OCI-M1 (cell line): ENCODE measurements at places on chromosomes 4 and X.

- DNase-seq: no peak
These were observed 41.7 kb upstream of the H2AZ1 start for GRCh38 chr4:99991741-99992140.

GRCh38 chr4:66404141-66404540, 733.9 kb upstream of the EPHA5 start:
- DNase-seq: no peak

DNA sequence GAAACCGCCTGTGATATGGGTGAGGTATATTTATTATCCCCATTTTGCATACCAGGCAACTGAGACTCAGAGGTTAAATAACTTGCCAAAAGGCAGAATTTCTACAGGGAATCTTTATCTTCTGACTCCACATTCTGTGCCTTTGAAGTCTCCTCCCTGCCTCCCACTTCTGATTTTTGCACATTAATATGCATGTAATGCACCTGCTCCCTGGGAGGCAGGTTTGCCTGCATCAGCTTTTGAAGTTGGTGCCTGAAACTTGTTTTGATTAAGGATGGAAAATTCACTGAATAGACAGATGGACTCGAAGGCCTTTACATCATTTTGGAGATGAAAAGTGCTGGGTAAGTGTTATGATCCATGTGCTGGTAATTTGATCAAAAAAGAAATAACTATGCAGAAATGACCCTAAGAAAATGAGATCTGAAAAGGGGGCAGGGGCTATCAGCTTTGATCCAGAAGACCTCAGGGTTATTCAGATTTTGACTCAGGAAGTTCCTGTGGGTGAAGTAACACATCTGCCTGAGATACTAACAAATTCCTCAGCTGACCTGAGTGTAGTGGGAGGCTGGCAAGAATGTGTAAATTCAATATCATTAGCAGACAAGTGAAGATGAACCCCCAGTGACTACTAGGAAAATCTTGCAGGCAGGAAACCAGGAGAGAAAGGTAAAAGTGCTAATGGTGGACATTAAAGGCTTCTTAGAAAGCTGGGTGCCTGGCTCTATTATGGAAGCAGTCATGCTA, 167.5 kb upstream of the BOD1L1 start:
- no peak for DNase-seq

GRCh38 chr4:41679991-41680390, 68.5 kb downstream of the PHOX2B start:
- no peak for DNase-seq

- no peak for DNase-seq
These were observed 36.6 kb upstream of the BTC start for GRCh38 chr4:74830928-74831327.

GRCh38 chr4:8282742-8283141, 13.2 kb downstream of the HTRA3 start:
- DNase-seq: no peak

GRCh38 chr4:85725721-85726170, 250.8 kb downstream of the ARHGAP24 start:
- peak; percentile 92 for DNase-seq

DNA sequence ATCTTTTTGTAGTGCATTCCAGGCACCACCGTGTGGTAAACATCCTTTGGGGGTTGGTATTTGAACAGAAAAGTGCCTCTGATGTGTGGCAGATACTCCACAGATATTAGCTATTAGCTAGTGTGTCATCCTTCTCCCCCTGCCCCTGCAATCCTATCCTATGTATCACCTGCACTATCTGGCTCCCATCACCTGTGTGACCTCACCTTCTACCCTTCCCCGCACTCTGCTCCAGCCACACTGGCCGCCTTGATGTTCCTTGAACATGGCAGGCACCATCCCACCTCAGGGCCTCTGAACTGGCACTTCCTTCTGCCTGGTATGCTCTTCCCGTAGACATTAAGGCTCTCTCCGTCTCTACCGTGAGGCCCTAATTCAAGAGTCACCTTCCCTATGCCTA, 3.7 kb downstream of the ELK1 start:
- no peak for DNase-seq
